Stimulated activated CD8-positive, alpha-beta memory T cell treated with anti-CD3 and anti-CD28 coated beads, Interleukin-2, amount 100 ng/mL, for 48 hours (primary cell): ENCODE measurements at places on chromosomes 5 and 9.

- no peak for DNase-seq
These were observed 166.6 kb downstream of the ROR2 start for GRCh38 chr9:91783411-91783810.

- DNase-seq: no peak
These were observed 453.9 kb downstream of the NFIB start for GRCh38 chr9:13860019-13860418.

GRCh38 chr5:170314541-170315095 is 17.0 kb upstream of the LCP2 start:
- no peak for DNase-seq

- no peak for DNase-seq
These were observed 148.4 kb downstream of the SIL1 start for GRCh38 chr5:139049780-139050179.

GRCh38 chr5:122607818-122608217 is 167.1 kb upstream of the SNX2 start:
- no peak for DNase-seq

GRCh38 chr5:173468821-173469251 is 140.6 kb upstream of the STC2 start:
- DNase-seq: no peak
